CD14-positive monocyte (primary cell): ENCODE measurements at places on chromosomes 13 and 19.
A peak's percentile ranks its signal among the peaks of the same experiment; 100 is the strongest.

DNA sequence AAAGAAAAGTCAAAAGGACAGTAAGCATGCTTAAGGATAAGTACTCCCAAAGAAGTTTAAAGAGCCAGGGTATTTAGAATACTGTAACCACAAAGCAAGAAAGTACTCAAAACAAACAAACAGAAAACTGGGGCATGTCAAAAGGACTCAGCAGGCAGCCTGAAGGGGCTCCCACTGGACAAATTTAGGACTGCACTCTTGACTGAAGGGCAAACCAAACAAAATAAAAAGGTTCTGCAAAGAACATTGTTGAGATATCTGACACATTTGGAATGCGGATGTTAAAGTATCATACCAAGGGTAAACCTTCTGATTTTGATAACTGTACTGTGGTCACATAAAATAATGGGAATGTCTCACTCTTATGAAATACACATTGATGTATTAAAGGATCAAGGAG is 157.4 kb downstream of the TNFSF13B start:
- DNase-seq, result no peak

DNA sequence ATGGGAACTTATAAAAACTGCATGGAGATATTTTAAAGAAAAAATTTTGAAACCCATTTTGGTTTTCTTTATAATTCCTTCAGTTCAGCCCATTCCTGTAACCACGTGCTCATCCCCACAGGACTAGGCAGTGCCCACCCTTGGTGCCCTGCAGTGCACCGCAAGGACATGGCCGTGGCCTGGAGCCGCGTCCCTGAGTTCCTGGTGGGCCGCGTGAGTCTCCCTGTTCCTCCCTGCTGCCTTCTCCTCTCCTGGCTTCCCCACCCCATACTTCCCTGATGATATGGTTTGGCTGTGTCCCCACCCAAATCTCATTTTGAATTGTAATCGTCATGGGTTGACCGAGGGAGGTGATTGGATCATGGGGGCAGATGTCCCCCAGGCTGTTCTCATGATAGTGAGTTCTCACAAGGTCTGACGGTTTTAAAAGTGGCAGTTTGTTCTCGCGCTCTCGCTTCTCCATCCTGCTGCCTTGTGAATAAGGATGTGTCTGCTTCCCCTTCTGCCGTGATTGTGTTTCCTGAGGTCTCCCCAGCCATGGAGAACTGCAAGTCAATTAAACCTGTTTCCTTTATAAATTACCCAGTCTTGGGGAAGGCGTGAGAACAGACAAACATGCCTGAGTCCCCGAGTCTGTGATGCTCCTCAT is 31.6 kb upstream of the TFDP1 start:
- peak; percentile 25 for DNase-seq

DNA sequence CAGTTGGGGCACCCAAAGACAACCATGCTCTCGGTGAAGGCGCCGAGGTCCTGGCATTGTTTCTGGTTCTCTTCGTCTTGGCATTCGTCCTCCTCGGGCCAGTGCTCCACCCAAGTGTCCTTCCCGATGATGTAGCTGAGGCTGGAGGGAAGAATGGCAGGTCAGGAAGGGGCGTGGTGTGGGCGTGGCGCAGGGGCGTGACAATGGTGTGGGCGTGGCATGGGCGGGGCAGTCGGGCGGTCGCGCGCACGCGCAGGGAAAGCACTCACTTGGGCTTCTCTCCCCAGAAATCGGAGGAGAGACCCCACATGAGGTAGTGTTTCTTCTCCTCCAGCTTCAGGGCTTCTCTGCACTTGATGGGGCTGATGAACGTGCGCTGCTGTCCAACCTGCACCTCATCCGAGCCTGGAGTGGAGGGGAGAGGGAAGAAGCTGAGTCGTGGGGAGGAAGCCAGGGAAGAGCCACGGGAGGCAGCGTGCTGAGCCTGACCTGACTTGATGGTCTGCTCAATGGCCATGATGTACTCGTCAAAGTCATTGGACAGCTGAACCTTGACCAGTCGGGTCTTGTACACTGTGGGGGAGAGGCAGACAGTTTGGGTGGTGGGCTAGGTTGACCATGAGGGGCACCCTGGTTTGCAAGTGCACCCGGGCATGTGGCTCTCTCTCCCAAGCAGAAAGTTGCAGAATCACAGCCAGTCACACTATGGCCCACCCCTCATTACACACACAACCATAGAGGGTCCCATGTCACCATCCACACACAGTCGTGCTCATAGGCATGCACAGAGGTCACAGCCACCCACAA is 8.1 kb upstream of the TNFSF14 start:
- DNase-seq, result peak; percentile 75

DNA sequence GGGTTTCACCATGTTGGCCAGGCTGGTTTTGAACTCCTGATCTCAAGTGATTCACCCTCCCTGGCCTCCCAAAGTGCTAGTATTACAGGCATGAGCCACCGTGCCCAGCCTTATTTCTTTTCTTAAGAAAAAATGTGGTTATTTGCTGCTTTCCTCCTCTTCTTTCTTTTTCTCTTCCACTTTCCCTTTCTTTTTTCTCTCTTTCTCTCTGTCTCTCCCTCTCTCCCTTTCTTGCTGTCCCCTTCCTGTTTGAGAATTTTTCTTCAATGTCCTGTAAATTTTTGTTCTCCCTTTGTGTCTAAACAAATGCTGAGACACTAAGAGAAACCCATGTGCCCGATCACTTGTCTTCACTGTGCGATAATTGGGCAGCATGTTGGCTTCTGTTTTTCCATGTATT is 2.2 kb downstream of the LEUTX start:
- DNase-seq, result no peak

GRCh38 chr13:33832872-33833271 is 14.9 kb downstream of the RFC3 start:
- no peak for DNase-seq

GRCh38 chr13:40629678-40630384 is 36.6 kb downstream of the FOXO1 start:
- DNase-seq, result peak; percentile 27

DNA sequence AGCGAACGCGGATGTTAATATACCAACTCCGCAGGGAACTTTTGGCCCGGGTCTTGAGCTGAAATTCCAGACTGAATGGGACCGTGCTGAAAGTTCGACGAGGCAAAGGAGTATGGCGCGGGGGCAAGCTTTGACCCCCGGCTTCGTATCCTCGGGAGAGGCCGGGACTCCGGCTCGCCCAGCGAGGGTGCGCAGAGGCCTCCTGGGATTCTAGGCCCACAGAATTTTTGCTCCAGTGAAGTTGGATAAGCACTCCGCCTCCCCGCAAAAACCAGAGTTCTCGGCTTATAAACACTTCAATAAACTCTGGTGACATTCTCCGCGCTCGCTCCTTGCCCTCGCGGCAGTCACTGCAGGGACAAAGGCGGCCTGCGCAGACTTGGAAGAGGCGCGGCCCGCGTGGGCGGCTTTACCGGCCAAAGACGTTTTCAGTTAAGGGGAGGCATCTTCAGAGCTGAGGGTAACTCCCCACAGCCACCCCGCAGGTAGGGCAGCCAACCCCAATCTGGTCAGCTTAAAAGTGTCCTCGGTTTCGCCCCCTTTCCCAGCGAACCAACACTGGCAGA is 112.6 kb downstream of the KCNRG start:
- DNase-seq, result no peak

- no peak for DNase-seq
Measured at GRCh38 chr19:3471954-3472655, 8.2 kb downstream of the SMIM24 start.

- no peak for DNase-seq
Measured at GRCh38 chr19:8686549-8686948, 12.0 kb downstream of the ACTL9 start.

DNA sequence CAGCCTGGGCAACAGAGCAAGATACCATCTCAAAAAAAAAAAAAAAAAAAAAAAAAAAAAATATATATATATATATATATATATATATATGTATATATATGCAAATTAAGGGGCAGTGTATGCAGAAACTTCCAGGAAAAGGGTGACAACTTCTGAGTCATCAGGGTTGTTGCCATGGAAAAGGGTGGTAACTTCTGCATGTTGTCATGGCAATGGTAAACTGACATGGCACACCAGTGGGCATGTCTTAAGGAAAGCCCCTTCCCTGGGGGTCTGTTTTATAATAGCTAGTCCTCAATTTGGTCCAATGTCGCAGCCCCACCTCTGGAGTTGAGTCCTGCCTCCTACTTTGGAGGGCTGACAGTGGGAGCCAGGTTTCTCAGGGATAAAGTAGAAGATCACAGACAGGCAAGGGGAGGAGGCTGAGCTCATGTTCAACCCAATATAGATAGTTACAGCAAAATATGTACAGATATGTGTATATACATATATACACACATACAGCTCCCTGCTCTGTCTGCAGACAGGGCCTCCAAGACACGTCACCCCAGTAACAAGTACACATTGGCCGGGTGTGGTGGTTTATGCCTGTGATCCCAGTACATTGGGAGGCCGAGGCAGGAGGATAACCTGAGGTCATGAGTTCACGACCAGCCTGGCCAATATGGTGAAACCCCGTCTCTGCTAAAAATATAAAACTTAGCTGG is 7.2 kb upstream of the FCHO1 start:
- peak; percentile 74 for DNase-seq

- DNase-seq, result no peak
Measured at GRCh38 chr13:97124915-97125809, 97.0 kb upstream of the MBNL2 start.

DNA sequence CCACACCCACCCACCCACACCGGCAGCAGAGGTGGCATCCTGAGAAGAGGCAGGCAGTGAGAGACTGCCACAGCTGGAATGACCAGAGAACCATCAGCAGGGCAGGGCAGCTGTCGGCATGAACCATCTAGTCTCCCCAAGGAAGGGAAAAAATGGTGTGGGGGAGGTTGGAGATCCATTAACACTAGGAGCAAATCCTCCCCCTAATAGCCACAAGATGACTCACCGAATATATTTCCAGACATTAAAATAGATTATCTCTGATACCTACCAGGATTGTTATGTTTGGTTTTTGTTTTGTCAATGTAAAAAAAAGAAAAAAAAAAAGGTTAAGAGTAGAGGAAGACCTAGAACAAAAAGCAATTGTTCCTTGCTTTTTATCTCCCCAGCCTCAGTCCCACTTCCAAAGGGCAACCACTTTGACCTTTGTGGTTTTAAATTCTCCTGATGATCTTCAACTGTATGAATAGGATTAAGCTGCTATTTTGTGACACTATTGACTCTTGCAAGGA is 34.2 kb downstream of the THSD1 start:
- DNase-seq, result no peak

- no peak for DNase-seq
Measured at GRCh38 chr13:26440111-26440510, 117.4 kb upstream of the WASF3 start.

DNA sequence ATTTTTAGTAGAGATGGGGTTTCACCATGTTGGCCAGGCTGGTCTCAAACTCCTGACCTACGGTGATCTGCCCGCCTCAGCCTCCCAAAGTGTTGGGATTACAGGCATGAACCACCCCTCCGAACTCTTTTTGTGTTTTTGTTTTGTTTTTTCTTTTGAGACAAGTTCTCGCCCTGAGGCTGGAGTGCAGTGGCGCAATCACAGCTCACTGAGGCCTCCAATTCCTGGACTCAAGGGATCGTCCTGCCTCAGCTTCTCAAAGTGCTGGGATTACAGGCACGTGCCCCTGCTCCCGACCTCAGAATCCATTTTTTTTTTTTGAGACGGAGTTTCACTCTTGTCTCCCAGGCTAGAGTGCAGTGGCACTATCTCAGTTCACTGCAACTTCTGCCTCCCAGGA is 11.4 kb downstream of the SIX5 start:
- DNase-seq, result no peak

GRCh38 chr13:110448230-110448629 is 113.3 kb downstream of the RAB20 start:
- DNase-seq, result no peak

GRCh38 chr13:106230450-106230849 is 305.0 kb downstream of the EFNB2 start:
- DNase-seq, result no peak
